Camera-type eye (tissue), 1 donor: ENCODE measurements at places on chromosomes 6 and 20. TPM values are rescaled to one million over a fixed set of nuclear protein-coding genes. Genes with fewer than 3 reads are reported as not detected.

Gene HDGFL1
- total RNA-seq, result not detected

Gene EYS
- total RNA-seq, result 230 TPM

Gene C6orf163
- 8.0 TPM for total RNA-seq

Gene OR12D3
- total RNA-seq, result not detected

Gene TMEM151B
- total RNA-seq, result 10.2 TPM

Gene PAQR8
- total RNA-seq, result 24.4 TPM

Gene TMEM244
- 40.6 TPM for total RNA-seq

Gene COL10A1
- 8.5 TPM for total RNA-seq

Gene GNMT
- total RNA-seq, result not detected

Gene SEC63
- total RNA-seq, result 64.6 TPM

Gene CD24
- total RNA-seq, result 267 TPM

Gene FLRT3
- 32.1 TPM for total RNA-seq

Gene ITPA
- 22.7 TPM for total RNA-seq

Gene LBP
- total RNA-seq, result not detected

Gene DLK2
- total RNA-seq, result 2.6 TPM

Gene ZKSCAN8
- total RNA-seq, result 53.1 TPM

Gene LY86
- total RNA-seq, result 2.1 TPM

Gene PPP1R3G
- 2.8 TPM for total RNA-seq

Gene ECI2
- 57.4 TPM for total RNA-seq

Gene ADGB
- total RNA-seq, result 3.1 TPM

Gene GTSF1L
- total RNA-seq, result not detected

Gene TNFRSF21
- 16.4 TPM for total RNA-seq

Gene SPTLC3
- 14.1 TPM for total RNA-seq

Gene TP53TG5
- total RNA-seq, result not detected

Gene ULBP2
- 1.8 TPM for total RNA-seq

Gene TUBB
- 432 TPM for total RNA-seq

Gene LSM2
- 21.4 TPM for total RNA-seq

Gene NKX2-2
- not detected for total RNA-seq

Gene LHFPL5
- 0.27 TPM for total RNA-seq

Gene PRR18
- total RNA-seq, result 0.22 TPM

Gene CCM2L
- 4.8 TPM for total RNA-seq

Gene BMP2
- 15.4 TPM for total RNA-seq

Gene NMBR
- total RNA-seq, result 0.71 TPM
